Endothelial cell of umbilical vein (primary cell): ENCODE measurements at places on chromosomes 13 and 19. TPM values are rescaled to one million over a fixed set of nuclear protein-coding genes. Genes with fewer than 3 reads are reported as not detected.

Gene SLITRK6
- total RNA-seq = not detected in 2 replicates

Gene BAX
- 267 and 295 TPM in 2 replicates for total RNA-seq

Gene GARIN5A
- 0.44 and 0.62 TPM in 2 replicates for total RNA-seq

Gene GJB6
- total RNA-seq = not detected in 2 replicates

Gene LILRA5
- total RNA-seq = not detected in 2 replicates
